ENCODE measurements at places on chromosomes 4 and X. TPM values are rescaled to one million over a fixed set of nuclear protein-coding genes. Genes with fewer than 3 reads are reported as not detected.
A peak's percentile ranks its signal among the peaks of the same experiment; 100 is the strongest.

Gene KIT
- not detected for total RNA-seq

Gene CXorf49
- not detected for total RNA-seq

Gene ADAM29
- total RNA-seq = not detected

Gene FTSJ1
- total RNA-seq = 152 TPM

Gene CXCL3
- 8.7 TPM for total RNA-seq

- DNase-seq = peak; percentile 36
Measured at GRCh38 chrX:103367502-103367901, 8.8 kb upstream of the BEX3 start.

GRCh38 chr4:47642985-47643760 is 158.1 kb downstream of the ATP10D start:
- peak; percentile 99 for DNase-seq

GRCh38 chr4:51895158-51895557 is 52.2 kb downstream of the DCUN1D4 start:
- peak; percentile 35 for DNase-seq

DNA sequence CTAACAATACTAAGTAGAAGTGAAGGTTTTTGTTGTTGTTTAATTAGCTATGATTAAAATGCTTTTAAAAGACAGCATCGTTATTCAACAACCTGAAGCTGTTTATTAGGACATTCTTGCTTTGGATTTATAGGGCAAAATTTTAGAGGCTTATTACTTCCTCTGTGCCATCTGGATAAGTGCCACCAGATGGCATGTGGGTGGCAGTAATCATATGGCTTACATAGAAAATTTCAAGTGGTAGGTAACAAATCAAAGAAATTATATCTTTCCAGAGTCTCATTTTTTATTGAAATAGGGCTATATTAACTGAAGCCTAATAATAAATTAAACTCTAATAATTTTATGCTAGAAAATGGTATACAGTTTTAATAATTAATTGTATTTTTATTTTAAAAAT is 83.3 kb upstream of the HTR2C start:
- no peak for DNase-seq

DNA sequence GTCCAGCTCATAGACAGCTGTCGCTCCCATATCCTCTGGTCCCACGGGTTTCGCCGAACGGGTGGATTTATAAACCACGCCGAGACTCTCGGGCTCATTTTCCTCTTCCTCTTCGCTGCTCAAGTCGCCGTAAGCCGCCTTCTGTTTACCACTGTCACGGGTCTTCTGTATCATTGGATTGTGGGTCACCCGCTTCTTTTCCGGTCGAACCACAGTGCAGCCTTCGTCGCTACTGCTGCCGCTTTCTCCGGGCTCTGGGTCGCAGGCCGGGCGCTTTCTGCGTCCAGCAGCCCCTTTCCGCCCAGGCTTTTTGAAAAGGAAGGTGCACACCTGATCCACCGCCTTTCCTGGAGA is 311 bp downstream of the RNF113A start:
- no peak for DNase-seq

DNA sequence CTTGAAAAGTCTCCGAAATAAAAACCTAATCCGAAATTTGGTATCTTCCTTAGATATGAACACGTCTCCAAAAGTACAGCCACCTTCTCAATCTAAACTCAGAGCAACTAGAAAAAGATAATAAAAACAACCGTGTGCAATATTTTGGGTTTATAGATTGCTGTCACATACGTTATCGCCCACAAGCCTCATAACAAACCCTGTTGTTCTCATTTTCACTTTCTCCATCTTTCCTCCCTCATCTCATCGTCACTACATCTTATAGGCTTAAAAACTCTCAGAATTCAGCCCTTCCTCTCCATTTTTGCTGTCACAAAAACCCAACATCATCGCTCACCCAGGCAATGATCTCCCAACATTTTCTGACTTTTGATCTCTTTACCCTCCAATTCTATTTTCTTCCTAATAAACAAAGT is 448 bp upstream of the SCFD2 start:
- DNase-seq = no peak

DNA sequence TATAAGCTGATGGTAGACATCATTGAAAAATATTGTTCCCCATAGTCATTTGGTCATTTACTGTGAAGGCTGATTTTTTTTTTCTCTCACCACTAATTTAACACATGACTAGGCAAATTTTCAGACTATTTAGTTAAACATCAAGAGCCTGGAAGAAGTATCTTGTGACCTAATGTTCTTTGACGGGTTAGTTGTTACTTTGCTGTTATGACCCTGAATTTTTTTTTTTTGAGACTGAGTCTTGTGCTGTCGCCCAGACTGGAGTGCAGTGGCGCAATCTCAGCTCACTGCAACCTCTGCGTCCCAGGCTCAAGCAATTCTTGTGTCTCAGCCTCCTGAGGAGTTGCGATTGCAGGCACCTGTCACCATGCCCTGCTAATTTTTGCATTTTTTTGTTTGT is 67.0 kb downstream of the HPF1 start:
- DNase-seq = no peak

- no peak for DNase-seq
Measured at GRCh38 chr4:143531788-143532491, 18.4 kb downstream of the SMARCA5 start.

DNA sequence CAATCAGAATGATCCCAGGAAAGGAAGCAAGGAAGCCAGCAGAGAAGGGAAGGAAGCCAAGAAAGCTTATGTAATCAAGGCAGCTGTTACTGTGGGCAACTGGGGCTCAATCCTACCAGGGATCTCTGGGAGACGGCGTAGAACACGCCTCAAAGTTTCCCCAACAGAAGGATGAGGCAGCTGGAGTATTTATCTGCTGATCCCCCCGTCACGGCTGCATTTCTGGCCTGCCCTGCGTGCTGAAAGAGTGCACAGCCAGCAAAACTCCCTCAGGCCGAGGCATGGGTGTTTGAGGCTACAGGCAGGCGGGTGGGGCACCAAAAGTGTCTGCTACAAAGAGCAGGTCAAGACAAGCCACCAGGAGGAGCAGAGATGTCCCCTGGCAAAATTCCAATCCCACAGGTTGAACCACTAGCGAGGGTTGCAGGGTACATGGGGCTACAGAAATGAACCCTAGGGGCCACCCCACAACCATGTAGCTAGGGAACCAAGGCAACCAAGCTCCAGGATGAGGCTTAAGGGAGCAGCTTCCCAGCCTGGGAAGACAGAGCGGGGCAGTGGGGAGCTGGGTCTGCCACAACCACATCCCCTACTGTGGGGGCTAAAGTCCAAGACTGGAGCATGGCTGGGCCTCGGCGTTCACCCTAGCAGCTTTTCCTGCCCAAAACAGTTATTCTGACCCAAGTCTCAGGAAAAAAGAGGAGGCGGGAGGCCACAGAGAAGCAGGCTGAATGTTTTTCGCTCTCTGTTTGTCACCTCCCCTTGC is 113.4 kb downstream of the BCOR start:
- peak; percentile 93 for DNase-seq

DNA sequence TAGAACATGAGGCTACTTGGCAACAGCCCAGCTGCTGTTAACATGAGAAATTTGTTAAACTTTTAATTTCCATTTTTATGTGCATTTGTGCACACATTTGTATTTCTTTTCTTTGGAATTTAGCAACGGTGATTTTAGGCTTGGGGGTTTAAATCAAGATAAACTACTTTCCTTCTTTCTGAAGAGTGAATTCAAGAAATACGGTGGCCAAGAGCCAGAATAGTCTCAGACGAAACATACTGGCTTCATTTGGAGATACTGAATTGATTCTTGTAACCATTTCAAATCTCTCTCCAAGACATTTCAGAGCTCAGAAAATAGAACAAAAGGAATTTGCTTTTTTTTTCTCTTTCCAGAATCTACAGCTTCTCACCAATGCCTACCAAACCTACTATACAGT is 134.1 kb upstream of the SCML1 start:
- DNase-seq = no peak

Measured in LHCN-M2 (cell line).